ENCODE measurements at places on chromosomes 1 and 21.

GRCh38 chr1:68270951-68271350 lies 38.6 kb upstream of the WLS start:
- DNase-seq = no peak

- DNase-seq = no peak
Measured at GRCh38 chr1:210233216-210233494, 559 bp downstream of the SERTAD4 start.

GRCh38 chr1:201424146-201424545 lies 2.6 kb upstream of the TNNI1 start:
- no peak for DNase-seq

DNA sequence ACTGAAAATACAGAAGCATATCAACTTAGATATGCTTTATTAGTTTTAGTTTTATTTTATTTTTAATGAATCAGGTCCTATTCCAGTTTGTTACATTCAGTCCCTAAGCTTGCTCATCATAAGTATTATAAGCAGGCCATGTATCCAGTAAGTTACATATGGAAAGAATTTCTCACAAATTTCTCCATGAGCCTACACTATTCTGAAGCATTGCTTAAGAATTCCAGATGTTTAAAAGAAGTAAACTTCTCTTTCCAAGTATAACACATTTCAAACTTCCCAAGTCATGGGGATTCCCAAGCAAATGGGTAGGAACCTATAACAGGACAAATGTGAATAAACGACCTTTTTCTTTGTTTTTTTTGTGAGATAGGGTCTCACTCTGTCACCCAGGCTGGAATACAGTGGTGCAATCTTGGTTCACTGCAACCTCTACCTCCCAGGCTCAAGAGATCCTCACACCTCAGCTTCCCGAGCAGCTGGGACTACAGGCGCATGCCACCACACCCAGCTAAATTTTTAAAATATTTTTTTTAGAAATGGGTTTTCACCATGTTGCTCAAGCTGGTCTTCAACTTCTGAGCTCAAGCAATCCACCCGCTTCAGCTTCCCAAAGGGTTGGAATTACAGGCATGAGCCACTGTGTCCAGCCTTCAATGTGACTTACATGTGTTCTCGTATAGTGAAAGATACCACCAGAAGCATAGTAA lies 39.0 kb downstream of the ST7L start:
- DNase-seq = no peak

DNA sequence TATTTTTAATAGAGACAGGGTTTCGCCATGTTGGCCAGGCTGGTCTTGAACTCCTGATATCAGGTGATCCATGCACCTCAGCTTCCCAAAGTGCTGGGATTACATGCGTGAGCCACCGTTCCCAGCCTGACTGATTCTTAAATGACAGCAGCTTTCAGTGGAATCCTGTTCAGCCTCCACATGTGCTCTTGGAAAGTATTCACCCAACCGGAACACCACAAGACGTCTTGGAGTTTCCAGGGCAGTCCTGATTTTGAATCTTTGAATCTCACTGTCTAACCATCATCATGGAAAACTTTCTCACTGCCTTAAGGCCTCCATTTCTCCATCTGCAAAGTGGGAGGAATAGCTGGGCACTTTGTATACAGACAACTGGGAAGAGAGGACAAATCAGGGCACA lies 58.1 kb upstream of the ITPKB start:
- no peak for DNase-seq

DNA sequence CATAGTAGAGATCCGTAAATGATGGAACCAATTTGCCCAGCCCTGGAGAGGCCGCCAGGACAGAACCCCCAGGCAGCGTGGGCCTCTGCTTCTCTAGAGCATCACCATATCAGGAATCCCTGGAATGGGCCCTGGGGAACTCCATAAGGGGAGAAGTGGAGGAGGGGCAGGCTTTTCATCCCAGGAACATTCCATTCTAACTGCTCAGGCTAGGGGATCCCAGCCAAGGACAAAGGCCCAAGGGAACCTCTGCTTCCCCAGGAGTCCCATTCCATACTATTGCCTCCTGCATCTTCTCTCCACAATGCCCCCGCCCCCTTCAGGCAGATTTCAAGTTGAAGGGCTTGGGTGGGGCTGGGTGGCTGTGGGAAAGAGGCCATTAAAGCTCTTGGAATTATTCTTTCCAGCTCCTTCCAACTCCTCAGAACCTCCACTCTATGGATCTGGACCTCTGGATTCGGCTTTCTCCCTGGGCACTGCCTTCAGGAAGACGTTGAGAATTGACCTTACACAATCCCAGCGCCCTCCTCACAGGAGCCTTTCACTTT lies 6.0 kb downstream of the TRNP1 start:
- no peak for DNase-seq

- DNase-seq = no peak
Measured at GRCh38 chr1:47818682-47819573, 178.3 kb downstream of the TRABD2B start.

- no peak for DNase-seq
Measured at GRCh38 chr1:33211972-33212371, 30.1 kb upstream of the TRIM62 start.

DNA sequence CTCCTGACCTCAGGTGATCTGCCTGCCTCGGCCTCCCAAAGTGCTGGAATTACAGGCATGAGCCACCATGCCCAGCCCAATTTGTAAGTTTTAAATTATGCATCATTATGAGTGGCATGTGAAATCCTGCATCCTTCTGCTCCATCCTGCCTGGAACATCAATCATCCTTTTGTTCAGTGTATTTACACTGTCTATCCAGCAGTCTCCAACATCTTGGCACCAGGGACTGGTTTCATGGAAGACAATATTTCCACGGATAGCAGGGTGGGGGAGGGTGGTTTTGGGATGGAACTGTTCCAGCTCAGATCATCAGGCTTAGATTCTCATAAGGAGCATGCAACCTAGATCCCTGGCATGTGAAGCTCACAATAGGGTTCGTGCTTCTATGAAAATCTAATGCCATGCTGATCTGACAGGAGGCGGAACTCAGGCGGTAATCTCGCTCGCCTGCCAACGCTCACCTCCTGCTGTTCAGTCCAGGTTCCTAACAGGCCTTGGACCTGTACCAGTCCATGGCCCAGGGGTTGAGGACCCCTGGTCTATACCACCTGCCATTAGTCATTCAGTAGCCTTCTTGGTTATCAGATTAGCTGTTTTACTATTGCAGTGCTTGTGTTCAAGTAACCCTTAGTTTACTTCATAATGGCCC lies 22.2 kb upstream of the TCEA3 start:
- no peak for DNase-seq

DNA sequence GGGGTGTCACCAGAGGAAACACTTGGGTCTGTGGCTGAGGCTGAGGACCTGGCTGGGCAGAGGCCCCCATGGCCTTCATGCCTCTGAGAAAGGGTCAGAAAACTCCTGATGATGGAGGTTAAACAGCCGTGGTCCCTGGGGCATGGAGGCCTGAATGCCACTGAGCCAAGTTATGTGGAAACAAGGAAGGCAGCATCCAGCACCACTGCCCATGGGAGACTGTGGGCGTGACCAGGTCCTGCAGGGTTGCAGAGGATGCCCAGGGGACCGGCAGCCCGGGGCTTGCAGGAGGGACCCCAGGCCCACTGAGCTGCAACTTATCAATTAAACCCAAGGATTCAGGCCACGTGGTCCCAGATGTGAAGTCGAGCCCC lies 18.9 kb upstream of the COL6A2 start:
- no peak for DNase-seq

DNA sequence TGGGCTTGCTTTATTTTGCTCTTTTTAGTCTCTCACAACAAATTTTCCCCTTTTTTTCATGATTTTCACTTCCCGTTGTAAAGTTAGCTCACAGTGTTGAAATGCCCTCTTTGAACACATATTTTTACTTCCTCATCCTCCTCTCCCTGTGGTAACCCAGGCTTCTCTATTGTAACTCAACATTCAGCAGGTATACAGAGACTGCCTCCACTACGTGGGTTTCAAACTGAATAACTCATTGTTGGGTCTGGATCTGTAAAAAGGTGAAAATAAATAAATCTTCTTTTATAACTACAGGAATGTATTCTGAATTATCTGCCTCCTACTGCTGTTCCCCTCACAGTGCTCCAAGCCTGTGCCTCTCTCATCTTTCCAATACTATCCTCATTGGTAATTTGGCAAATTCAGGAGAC lies 166.4 kb downstream of the RUNX1 start:
- DNase-seq = no peak

DNA sequence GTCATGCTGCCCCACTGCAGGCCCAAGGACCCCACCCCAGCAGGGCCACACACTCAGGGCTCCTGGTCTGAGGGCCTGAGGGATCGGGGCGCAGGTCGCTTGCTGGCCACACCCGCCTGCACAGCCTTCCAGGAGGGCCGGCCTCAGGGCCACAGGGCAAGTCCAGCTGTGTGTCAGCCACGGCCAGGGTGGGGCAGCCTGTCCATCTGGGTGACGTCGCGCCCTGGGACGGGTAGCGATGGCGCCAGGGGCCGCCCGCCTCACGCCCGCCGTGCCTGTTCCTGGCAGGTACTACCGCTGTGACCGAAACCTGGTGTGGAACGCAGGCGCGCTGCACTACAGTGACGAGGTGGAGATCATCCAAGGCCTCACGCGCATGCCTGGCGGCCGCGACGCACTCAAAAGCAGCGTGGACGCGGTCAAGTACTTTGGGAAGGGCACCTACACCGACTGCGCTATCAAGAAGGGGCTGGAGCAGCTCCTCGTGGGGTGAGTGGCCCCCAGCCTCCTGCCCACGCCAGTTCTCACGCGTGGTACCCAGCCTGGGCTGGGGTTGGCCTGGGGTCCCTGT lies 2.5 kb downstream of the COL6A1 start:
- no peak for DNase-seq

DNA sequence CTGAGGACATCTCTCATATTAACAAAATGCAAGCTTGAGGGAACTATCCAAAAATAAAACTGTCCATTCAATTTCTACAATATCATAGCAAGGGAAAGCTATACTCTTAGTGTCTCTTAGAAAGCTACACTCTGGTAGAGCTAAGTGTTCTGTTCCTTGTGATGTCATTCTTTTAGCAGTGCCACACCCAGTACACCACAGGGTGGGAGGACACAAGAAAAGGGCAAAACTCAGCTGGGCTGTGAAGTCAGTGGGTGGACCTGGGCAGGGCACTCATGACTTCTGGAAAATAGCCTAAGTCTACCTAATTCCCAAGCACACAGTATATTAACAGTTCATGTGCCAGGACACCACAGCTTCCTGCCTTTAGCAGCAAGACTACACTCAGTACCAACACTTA lies 42.2 kb upstream of the TNFSF4 start:
- DNase-seq = no peak

DNA sequence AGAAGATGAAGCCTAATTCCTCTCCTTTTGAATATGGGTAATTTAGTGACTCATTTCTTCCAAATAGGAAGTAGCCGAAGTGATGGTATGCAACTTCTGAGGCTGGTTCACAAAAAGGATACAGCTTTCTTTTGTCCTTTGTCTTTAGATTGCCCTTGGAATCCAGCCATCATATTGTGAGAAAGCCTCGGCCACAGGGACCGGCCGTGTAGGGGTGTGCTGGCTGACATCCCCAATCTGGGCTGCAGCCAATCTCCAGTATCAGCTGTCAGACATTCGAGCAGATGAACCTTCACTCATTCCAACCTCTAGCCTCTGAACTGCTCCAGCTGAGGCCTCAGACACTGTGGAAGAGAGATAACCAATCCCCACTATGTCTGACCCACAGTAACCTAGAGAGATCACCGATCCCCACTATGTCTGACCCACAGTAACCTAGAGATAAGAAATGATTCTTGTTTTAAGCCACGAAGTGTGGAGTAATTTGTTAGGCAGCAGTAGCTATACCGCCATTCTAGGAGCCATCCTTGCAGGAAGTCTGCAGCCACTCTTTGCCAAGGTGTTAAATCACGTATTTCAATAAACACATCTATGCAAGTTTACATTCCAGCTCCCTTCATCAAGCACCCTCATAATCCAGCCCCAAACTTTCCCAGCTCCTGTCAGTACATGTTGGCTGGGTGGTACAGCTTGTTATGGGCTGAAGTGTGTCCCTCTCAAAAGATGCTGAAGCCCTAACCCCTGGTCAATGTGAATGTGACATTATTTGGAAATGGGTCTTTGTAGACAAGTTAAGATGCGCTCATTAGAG lies 2.9 kb upstream of the DIP2A start:
- DNase-seq = no peak

GRCh38 chr1:233025157-233025556 lies 74.7 kb downstream of the NTPCR start:
- DNase-seq = no peak

GRCh38 chr1:219459351-219460080 lies 153.4 kb downstream of the ZC3H11B start:
- no peak for DNase-seq

DNA sequence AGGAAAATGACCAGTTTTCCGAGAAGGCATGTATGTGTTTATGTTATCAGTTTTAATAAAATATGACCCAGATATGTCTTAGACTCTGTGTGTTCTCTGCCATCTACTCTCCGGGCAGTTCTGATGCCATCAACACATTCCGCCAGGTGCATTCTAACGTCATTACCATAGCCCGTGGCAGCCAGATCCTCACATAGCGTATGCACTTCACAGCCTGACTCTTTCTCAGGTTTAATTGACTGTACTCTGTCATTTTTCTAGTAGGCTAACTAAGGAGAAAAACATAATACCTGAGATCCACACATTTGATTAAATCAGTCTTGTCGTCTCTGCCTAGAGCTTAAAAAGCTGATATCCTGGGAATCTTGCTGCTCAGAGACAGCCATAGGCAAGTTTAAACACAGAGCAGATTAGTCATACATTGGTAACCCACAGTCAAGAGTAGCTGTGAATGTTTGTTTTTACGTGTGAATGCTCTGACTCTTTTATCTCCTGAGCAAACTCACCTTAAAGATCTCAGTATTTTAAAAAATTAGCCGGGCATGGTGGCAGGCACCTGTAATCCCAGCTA lies 175.9 kb downstream of the GREM2 start:
- no peak for DNase-seq

- DNase-seq = no peak
Measured at GRCh38 chr1:230163719-230164118, 96.7 kb downstream of the GALNT2 start.

All from stimulated activated CD8-positive, alpha-beta memory T cell treated with anti-CD3 and anti-CD28 coated beads, Interleukin-7, amount 100 ng/mL, for 1 hour (primary cell).